ENCODE measurements at places on chromosomes 4 and X. TPM values are rescaled to one million over a fixed set of nuclear protein-coding genes. Genes with fewer than 3 reads are reported as not detected.

- DNase-seq, result no peak
These were observed 118.2 kb downstream of the PCDH7 start for GRCh38 chr4:30838331-30838730.

DNA sequence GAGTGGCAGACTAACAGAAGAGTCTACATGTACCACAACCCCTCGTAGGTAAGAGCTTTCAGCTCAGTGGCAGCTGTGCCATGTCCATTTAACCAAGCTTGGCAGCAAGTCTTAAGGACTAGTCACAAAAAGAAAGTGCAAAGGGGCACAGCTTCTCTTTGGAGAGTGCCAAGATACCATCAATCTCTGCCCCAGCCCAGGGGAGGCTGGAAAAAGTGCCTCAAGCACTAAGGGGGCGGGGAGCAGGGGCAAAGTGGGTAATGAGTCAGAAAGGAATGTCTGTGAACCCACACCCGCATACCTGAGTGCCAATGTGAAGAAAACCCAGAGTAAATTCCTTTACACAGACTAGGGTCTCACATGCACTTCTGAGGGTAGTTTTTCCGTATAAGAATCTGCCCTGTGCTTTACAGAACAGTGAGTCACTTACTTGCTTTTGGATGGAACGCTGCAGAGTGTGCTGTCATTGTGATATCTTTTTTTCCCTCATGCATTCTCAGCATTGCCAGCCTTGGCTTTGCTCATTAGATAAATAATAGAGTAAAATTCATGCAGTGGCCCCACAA, 219.8 kb downstream of the ZNF674 start:
- no peak for DNase-seq

DNA sequence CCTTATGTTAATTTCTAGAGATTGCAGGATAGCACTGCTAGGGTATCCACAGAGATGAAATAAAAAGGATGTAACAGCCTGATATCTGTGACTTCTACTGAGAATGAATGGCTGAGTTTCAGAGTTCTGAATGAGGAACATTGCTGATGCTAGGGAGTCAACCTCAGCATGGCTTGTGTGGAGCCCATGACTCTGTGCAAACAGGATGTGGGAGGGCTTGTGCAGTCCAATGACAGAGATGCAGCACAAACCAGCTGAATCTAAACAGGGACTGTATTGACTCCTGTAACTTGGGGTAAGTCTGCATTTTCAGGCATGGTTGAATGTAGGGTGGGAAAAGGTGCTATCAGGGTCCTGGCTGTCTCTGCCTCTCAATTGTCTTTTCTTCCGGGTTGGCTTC, 5.3 kb upstream of the RASL11B start:
- DNase-seq, result no peak

IRAK1 gene
- total RNA-seq, result 135 TPM

GRCh38 chr4:101020956-101021355, 326.4 kb downstream of the PPP3CA start:
- DNase-seq, result no peak

- no peak for DNase-seq
These were observed 244.1 kb downstream of the CRLF2 start for GRCh38 chrX:968148-968965.

GRCh38 chrX:80806557-80806956, 3.1 kb downstream of the BRWD3 start:
- no peak for DNase-seq

PCSK1N gene
- 1.2 TPM for total RNA-seq

- DNase-seq, result no peak
These were observed 10.4 kb downstream of the PALLD start for GRCh38 chr4:168507178-168507815.

NDP gene
- total RNA-seq, result not detected

DNA sequence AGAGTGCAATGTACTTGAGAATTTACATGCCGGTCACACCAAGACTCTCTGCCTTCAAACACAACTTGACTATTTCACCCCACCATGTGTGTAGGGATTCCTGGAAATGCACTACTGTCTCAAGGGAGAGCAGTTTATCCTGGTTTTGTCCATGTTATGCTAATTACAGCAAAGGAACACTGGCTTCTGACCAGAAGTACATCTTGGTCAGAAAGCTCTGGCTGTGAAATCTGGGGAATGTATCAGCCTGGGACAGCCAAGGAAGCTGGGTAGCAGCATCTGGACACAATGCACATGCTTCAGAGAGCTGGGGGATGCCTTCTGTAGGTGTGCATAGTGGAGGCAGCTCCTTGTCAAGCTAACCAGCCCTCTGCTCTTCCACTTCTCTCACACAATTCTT, 1432.6 kb upstream of the TENM3 start:
- DNase-seq, result no peak

PAGE2B gene
- 1.9 TPM for total RNA-seq

GRCh38 chr4:93168053-93168452, 660.5 kb upstream of the ATOH1 start:
- DNase-seq, result no peak

LEF1 gene
- 309 TPM for total RNA-seq

SATL1 gene
- not detected for total RNA-seq

SLIT2 gene
- not detected for total RNA-seq

DNA sequence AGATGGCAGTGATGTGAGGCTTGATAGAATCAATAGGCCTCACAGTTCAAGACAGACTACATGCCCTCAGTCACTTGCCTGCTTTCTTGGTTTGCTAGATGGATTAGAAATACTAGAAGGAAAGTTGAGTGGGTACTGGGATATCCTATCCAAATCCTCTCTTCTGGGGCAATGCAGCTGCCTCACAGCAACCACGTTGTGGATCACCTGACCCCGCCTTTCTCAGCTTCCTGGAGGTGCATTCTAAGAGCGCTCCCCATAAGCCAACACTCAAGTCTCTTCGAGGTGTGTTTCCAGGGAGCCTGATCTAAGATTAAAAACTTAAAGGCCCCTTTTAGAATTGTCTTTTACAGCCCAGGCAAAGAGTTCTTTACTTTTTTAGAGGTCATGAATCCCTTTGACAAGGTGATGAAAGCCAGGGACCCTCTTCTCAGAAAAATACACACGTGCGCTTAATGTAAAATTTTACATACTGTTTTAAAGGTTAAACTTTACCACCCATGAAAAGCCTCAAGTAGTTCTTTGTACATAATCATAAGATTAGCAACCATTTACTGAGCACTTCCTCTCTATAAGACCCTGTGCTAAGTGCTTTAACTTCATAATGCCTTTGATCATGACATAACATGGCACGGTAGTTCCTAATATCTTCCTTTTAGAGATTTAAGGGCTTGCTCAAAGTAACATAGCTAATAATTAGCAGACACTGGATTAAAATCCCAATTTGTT, 840 bp upstream of the RPL34 start:
- DNase-seq, result no peak

EDA2R gene
- total RNA-seq, result 2.6 TPM

- DNase-seq, result no peak
These were observed 610.5 kb upstream of the TECRL start for GRCh38 chr4:65019775-65020174.

- no peak for DNase-seq
These were observed 53.4 kb downstream of the PPEF2 start for GRCh38 chr4:75848891-75849290.

DNA sequence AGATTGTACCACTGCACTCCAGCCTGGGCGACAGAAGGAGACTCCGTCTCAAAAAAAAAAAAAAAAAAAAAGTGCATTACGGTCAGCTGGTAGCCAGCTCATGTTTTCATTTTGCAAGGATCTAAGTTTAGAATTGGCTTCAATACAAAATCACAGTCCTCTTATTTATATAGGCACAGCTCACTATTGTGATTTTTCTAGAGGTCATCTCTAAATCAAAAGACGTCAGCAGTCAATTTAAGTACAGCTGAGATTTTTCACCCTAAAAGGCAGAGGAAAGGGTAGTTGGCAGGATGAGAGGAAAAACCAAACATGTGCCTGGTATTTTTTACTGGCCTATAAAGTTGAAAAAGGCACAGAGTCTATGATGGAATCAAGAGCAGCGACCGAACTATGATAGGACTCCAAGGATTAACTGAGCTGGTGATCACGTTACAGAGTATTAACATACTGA, 30.8 kb downstream of the ASB5 start:
- DNase-seq, result no peak

- DNase-seq, result no peak
These were observed 18.1 kb downstream of the TMEM154 start for GRCh38 chr4:152661649-152662048.

GRCh38 chr4:162878096-162878495, 288.6 kb downstream of the NAF1 start:
- DNase-seq, result no peak

GRCh38 chrX:122119361-122119760, 1064.7 kb upstream of the GRIA3 start:
- no peak for DNase-seq

CRLF2 gene
- total RNA-seq, result 0.71 TPM

DNA sequence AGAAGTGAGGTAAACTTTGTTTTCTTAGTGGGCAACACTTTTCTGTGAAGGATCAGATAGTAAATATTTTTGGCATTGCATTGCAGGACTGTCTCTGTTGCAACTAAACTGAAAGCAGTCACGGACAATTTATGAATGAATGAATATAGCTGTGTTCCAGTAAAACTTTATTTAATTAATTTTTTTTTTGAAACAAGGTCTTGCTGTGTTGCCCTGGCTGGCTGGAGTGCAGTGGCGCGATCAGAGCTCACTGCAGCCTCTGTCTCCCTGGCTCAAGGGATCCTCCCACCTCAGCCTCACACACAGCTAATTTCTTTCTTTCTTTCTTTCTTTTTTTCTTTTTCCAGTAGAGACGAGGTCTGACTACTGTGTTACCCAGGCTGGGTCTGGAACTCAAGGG, 15.8 kb downstream of the RBM10 start:
- DNase-seq, result no peak

DNA sequence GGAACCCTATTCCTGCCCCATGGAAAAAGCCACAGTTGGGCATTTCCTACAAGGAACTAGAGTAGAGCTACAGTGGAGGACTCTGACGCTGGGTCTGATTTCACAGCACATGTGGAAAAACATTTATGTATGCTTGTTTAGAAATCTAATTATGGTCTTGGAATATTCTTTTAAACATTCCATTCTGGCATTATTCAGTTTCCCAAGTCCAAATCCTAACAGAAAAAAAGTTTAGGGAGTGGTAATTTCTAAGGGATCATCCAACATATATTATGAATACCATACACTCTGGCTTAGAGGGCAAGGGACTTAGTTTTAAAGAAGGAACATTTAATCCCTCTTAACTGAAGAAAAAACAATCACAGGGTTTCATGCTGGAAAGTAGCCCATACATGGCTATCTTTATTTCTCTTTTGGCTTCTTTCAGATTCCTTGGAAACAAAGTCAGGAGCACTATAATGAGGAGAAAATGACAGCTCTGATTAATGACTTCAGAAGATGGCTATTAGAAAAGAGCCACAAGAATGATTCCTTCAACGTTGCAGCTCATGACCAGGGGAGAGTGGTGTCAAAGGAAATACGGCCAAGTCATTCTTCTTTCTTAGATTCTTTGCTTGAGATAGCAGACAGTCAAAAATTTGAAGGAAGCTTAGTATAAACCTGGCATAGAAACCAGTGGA, 56.1 kb downstream of the CNGA2 start:
- no peak for DNase-seq

GRCh38 chrX:71911731-71912050, 1.0 kb downstream of the NHSL2 start:
- DNase-seq, result no peak

F8A2 gene
- total RNA-seq, result not detected

NKX6-1 gene
- total RNA-seq, result not detected

Measured in activated naive CD8-positive, alpha-beta T cell treated with anti-CD3 and anti-CD28 coated beads, Interleukin-2, amount 10 ng/mL, durations not matched to agents 7 days and 5 days (primary cell).